G401 (cell line): ENCODE measurements at places on chromosomes 7 and 10.

- no peak for DNase-seq
Observed at GRCh38 chr7:157538321-157538720, 201.5 kb downstream of the DNAJB6 start.

DNA sequence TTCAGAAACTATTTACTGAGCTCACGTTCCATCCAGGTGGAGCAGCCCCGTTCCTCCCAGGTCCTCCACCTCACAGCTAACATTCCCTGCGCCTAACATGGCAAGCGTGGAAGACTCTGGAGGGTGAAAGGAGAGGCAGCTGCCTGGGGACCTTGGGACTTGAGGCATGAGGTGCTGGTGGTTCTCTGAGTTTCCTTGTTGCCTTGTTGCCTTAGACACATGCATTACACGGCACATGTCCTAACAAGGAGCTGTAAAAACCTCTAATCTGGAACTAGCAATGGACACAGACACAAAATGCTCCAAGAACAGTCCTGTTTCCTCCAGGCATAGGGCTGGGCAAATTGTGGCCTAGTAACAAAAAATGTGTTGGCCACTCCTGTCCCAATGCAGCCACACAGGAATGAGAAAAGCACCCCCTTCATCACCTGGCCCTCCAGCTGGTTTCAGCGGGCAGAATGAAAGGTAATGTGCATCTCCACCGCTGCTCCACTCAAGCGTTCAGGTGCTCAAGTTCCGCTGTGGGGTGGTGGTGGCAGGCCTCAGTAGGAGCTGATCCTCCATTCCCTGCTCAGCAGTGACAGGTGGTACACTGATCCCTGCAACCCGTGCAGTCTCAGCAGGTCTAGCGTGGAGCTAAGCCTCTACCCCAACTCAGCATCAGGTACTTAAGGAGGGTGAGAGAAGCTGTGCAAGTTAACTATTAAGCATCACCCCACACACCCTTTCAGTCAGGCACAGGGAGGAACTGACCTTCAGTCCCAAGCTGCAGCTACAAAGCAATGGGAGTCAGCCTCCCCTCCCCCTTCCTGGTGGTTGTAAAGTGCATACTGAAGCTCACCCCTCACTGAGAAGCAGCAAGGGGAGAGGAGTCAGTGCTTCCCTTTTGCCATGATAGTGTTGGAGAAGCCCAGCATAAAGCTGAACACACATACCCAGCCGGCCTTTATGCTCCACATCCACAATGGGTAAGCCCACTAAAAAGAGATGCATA, 382.8 kb downstream of the SDK1 start:
- DNase-seq = no peak

GRCh38 chr10:87837445-87837844, 19.4 kb upstream of the ATAD1 start:
- no peak for DNase-seq

GRCh38 chr10:219731-220472, 84.6 kb downstream of the ZMYND11 start:
- DNase-seq = no peak
